Stimulated activated CD4-positive, alpha-beta T cell treated with anti-CD3 and anti-CD28 coated beads, Interleukin-2, amount 100 ng/mL, for 24 hours (primary cell): ENCODE measurements at places on chromosomes 7 and 10.

DNA sequence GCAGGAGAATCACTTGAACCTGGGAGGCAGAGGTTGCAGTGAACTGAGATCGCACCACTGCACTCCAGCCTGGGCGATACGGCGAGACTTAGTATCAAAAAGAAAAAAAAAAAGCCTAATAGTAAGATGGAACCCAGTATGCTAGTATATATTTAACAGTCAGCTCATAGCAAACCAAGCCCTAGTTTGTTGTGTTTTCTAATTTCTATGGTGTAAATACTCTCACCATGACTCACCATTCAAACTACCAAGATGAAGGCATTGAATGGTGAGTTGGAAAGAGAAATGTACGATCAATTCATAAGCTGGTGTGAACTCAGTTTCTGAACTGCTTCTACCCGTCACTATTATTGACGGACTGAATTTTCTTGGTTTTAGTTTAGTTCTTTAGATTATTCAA is 173.7 kb upstream of the KAT6B start:
- DNase-seq = no peak

GRCh38 chr7:37320140-37320847 is 128.4 kb downstream of the ELMO1 start:
- DNase-seq = no peak

DNA sequence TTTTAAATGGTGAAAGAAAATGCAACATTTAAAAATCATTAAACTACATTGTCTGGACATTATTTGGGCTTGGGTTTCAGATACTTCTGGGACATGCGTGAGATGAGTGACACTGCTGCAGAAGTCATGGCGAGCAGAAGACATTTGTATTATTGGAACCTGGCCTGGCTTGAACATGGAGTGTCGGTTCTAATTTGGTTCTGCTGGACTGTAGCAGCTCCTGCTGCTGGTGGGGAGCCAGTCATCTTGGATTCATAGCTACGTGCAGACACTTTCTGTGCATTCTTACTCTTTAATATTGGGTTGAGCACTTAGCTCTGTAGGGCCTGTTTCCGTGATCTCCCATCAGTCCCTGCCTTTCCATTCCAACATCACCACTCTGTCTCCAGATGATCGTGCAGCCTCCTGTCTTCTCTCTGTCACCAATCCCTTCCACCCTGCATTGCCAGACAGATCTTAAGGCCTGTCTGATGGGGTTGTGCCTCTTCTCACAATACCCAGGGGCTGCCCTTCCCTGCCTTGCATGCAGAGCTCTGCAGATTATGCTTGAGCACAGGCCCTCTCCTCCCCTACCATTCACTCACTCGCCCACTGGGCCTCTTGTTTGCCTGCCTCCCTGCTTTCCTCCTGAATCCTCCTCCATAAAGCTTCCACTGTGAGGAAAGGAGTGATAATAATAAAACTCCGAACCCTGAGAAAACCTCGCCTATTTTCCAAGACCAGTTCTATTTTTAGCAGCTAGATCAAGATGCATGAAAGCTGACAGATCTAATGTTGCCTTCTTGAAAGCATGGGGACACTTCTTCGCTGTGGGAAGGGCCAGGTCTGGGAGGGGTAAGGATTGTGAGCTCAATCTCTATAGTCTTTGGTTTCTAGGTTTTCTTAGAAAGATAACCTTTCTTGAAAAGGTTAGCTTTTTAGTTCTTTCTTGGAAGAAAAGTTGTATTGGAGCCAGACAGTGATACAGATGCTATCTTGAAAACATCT is 32.9 kb downstream of the CELF2 start:
- no peak for DNase-seq

DNA sequence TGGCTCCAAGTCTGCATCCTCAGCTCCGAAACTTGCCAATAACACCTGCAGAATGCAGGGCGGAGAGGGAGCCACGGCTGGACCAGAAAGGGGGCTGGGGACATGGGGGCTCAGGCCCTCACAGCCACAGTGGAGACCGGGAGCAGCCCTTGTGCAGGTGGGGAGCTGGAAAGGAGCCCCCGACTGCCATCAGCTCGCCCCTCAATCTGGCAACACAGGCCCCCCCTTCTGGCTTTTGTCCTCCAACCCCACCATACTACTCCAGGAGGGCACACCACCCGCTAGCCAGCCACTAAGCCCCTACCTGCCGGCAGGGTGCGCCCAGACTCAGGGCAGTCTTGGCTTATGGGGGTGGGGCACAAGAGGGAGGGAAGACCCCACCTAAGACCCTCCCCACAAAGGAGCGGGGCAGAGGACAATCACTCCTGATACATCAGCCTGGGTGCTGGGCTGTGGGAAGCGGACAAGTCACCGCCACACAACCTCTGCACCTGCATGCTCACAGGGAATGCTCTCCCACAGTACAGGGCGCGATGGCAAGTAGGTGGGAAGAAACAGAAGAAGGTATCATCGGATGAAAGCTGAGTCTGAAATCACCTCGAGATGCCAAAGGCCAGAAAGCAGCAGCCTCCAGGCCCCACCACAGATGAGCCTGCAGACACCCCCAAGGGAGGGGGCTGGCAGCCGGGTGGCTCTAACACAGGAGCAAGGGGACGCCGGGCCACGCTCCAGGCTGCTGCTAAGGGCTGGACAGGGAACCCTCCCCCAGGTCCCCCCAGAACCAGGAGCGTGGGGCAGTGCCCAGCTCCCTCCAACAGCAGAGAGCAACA is 265.3 kb downstream of the ELFN1 start:
- DNase-seq = no peak

GRCh38 chr10:35875016-35875676 is 233.1 kb upstream of the FZD8 start:
- no peak for DNase-seq
